ENCODE measurements at places on chromosomes 11 and 22. TPM values are rescaled to one million over a fixed set of nuclear protein-coding genes. Genes with fewer than 3 reads are reported as not detected.

- no peak overlapping the region for H3K4me3 ChIP-seq
- peaks cover 55% of the 10 kb centered on the region for H3K4me1 ChIP-seq
- no peaks in the 10 kb centered on the region for H3K36me3 ChIP-seq
- H3K27ac ChIP-seq: no peak overlapping the region
- no peak for DNase-seq
Measured at GRCh38 chr22:49935561-49935960, 17.1 kb downstream of the CRELD2 start.

GRCh38 chr11:69658626-69659450, 16.3 kb downstream of the LTO1 start:
- peaks cover 20% of the 10 kb centered on the region for H3K4me1 ChIP-seq
- no peak for DNase-seq
- H3K27ac ChIP-seq: no peak overlapping the region
- no peak overlapping the region for H3K4me3 ChIP-seq
- peaks cover 47% of the 10 kb centered on the region for H3K36me3 ChIP-seq

DNA sequence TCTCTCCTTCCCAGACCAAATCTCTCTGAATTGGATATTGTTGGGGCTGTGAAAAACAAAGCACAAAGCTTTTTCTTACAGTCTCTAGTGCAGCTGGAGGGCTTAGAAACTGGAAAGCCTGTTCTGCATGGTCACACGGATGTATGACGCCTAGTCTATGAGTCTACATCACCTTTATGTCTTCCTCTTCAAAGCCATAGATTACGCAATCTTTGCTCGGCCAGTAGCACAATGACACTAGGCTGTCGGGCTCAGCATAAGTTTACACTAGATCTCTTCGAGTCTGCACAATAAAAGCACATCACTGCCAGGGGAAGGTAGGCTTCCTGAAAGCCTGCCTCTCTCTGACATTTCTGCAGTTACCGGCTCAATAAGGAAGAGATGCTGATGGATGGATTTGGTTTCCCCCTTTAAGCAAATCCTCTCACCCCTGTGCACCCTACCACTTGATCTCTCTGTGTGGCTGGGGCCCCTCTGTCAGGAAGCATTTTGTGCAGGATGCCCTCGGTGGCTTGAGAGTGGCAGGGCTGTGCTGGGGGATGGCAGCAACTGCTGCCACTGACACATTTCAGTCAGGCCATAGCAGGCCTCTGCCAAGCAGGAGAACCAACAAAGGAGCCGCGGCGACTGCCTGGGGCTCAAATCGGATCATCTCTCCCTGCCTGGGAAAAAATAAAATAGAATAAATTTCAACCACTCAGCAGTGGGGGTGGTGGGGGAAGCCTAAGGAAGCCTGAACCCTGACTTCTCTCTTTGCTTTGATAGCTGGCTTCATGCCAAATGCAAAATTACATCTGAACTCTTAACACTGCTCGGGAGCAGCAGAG, 1272.8 kb downstream of the LRRC4C start:
- no peaks in the 10 kb centered on the region for H3K27me3 ChIP-seq
- peak overlapping the region; percentile 72 for H3K27ac ChIP-seq
- no peak for DNase-seq
- H3K4me3 ChIP-seq: no peak overlapping the region

- H3K4me3 ChIP-seq: no peak overlapping the region
- no peak for DNase-seq
- H3K27ac ChIP-seq: no peak overlapping the region
- no peaks in the 10 kb centered on the region for H3K36me3 ChIP-seq
- no peaks in the 10 kb centered on the region for H3K27me3 ChIP-seq
- no peaks in the 10 kb centered on the region for H3K4me1 ChIP-seq
Measured at GRCh38 chr11:22203281-22203680, 10.4 kb downstream of the ANO5 start.

TIGD3 gene
- total RNA-seq: 1.4 TPM

DNA sequence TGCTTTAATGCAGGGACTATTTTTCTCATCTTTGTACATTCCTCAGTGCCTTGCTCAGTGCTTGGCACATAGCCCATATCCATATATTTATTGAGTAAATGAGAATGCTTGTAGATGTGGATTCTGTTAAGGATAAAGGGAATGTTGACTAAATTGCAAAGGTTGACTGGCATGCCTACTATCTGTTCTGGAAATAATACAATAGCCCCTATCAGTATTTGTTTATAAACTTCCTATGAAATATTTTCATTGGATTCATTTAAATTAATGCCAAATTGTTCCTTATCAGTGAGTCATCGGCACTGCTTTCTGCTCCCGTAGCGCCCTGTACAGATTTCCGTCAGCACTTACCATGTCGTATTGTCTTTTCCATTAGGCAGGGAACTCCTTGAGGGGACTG, 8.0 kb downstream of the RNF121 start:
- no peak overlapping the region for H3K27ac ChIP-seq
- no peak overlapping the region for H3K4me3 ChIP-seq
- H3K4me1 ChIP-seq: peaks cover 10% of the 10 kb centered on the region
- DNase-seq: no peak
- no peaks in the 10 kb centered on the region for H3K36me3 ChIP-seq

PIWIL4 gene
- total RNA-seq: 3.4 TPM

DNA sequence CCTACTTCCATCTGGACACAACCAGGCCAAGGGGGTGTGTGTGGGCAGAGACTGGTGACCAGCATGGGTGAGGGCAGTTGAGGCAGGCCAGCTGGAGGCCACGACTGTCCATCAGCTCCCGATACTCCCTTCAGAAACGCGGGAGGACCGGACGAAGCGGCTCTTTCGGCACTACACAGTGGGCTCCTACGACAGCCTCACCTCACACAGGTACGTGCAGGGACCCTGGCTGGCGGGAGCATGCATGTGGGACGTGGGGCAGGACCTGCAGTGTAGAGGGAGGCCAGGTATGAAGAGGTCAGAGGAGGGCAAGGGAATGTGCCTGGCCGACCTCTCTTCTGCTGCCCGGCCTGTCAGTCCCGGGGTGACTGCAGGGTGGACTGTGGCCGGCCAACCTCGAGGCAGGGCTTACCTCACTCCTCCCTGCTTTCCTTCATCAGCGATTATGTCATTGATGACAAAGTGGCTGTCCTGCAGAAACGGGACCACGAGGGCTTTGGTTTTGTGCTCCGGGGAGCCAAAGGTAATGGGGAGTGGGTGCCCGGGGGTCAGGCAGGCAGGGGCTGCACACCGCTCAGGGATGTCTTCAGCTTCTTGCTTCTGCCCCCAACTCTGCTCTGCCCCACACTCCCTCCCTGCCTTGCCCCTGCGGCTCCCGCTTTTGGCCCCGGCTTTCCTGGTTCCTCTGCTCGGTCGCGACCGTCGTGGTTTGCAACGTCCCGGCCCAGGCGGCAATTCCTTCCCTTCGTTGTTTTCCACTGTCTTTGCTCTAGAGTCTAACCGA, 31.3 kb downstream of the SHANK3 start:
- H3K27me3 ChIP-seq: no peaks in the 10 kb centered on the region
- H3K27ac ChIP-seq: no peak overlapping the region
- peaks cover 81% of the 10 kb centered on the region for H3K36me3 ChIP-seq
- H3K4me1 ChIP-seq: peaks cover 39% of the 10 kb centered on the region
- no peak overlapping the region for H3K4me3 ChIP-seq

- peak; percentile 52 for DNase-seq
- peak overlapping the region; percentile 67 for H3K27ac ChIP-seq
- no peaks in the 10 kb centered on the region for H3K27me3 ChIP-seq
- no peak overlapping the region for H3K4me3 ChIP-seq
Measured at GRCh38 chr22:40426594-40427333, 56.4 kb downstream of the SGSM3 start.

OR2AT4 gene
- total RNA-seq: 0.10 TPM

SAA1 gene
- total RNA-seq: not detected

GP1BB gene
- 14.4 TPM for total RNA-seq

GNAZ gene
- 46.5 TPM for total RNA-seq

TREH gene
- total RNA-seq: not detected

HYLS1 gene
- total RNA-seq: 10.9 TPM

- H3K27ac ChIP-seq: no peak overlapping the region
- H3K4me1 ChIP-seq: peaks cover 3% of the 10 kb centered on the region
- no peak for DNase-seq
- H3K27me3 ChIP-seq: no peaks in the 10 kb centered on the region
- no peak overlapping the region for H3K4me3 ChIP-seq
Measured at GRCh38 chr11:83087035-83087434, 15.3 kb upstream of the RAB30 start.

- H3K36me3 ChIP-seq: no peaks in the 10 kb centered on the region
- H3K27me3 ChIP-seq: no peaks in the 10 kb centered on the region
- no peak overlapping the region for H3K4me3 ChIP-seq
- H3K27ac ChIP-seq: no peak overlapping the region
- H3K4me1 ChIP-seq: no peaks in the 10 kb centered on the region
Measured at GRCh38 chr11:123323568-123323967, 106.5 kb upstream of the GRAMD1B start.

P2RY2 gene
- total RNA-seq: 0.11 TPM

- H3K4me1 ChIP-seq: peaks cover 32% of the 10 kb centered on the region
- H3K27ac ChIP-seq: no peak overlapping the region
- H3K4me3 ChIP-seq: no peak overlapping the region
- H3K27me3 ChIP-seq: no peaks in the 10 kb centered on the region
- no peaks in the 10 kb centered on the region for H3K36me3 ChIP-seq
Measured at GRCh38 chr11:131597890-131598289, 227.5 kb downstream of the NTM start.

GRCh38 chr11:12692229-12693075, 18.2 kb downstream of the TEAD1 start:
- DNase-seq: peak; percentile 84
- peak overlapping the region; percentile 91 for H3K27ac ChIP-seq
- H3K4me1 ChIP-seq: peaks cover 40% of the 10 kb centered on the region
- H3K36me3 ChIP-seq: no peaks in the 10 kb centered on the region
- no peaks in the 10 kb centered on the region for H3K27me3 ChIP-seq

- peaks cover 48% of the 10 kb centered on the region for H3K4me1 ChIP-seq
- no peak overlapping the region for H3K27ac ChIP-seq
- DNase-seq: no peak
Measured at GRCh38 chr22:19981961-19982920, 34.4 kb downstream of the ARVCF start.

DNA sequence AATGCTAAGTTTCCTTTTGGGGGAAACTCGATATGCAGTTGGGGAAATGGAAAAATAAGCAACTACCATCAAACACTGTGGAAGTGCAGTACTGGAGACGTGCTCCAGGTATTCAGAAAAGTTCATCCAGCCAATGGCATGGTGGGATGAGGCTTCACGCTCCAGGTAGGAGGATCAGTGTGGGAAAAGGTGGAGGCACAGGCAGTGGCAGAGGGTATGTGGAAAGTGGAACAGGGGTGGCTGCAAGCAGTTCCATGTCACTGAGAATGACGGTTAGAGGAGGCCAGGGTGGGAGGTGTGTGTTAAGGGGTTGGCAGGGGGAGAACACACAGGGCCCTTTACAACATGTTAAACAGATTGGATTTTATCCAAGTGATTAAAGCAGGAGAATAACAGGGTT, 105.1 kb upstream of the NCAM1 start:
- H3K36me3 ChIP-seq: no peaks in the 10 kb centered on the region
- H3K27ac ChIP-seq: no peak overlapping the region
- H3K4me3 ChIP-seq: no peak overlapping the region
- no peaks in the 10 kb centered on the region for H3K27me3 ChIP-seq

- peak; percentile 90 for DNase-seq
- no peak overlapping the region for H3K4me3 ChIP-seq
- H3K4me1 ChIP-seq: no peaks in the 10 kb centered on the region
- H3K27ac ChIP-seq: no peak overlapping the region
Measured at GRCh38 chr11:19368726-19369375, 128.1 kb upstream of the E2F8 start.

LGALS12 gene
- 0.99 TPM for total RNA-seq

- no peak for DNase-seq
- peaks cover 37% of the 10 kb centered on the region for H3K4me1 ChIP-seq
- peaks cover 24% of the 10 kb centered on the region for H3K36me3 ChIP-seq
- no peaks in the 10 kb centered on the region for H3K27me3 ChIP-seq
Measured at GRCh38 chr11:45178890-45179671, 32.6 kb downstream of the PRDM11 start.

- peaks cover 8% of the 10 kb centered on the region for H3K4me1 ChIP-seq
- H3K27ac ChIP-seq: no peak overlapping the region
- DNase-seq: no peak
Measured at GRCh38 chr11:2250041-2250440, 20.3 kb downstream of the ASCL2 start.

TMEM126A gene
- 30.7 TPM for total RNA-seq

- H3K4me3 ChIP-seq: no peak overlapping the region
- DNase-seq: no peak
- no peaks in the 10 kb centered on the region for H3K27me3 ChIP-seq
- no peak overlapping the region for H3K27ac ChIP-seq
Measured at GRCh38 chr22:36097880-36098279, 62.7 kb downstream of the APOL3 start.

- peak overlapping the region; percentile 71 for H3K4me3 ChIP-seq
- H3K27me3 ChIP-seq: peaks cover 14% of the 10 kb centered on the region
- H3K27ac ChIP-seq: no peak overlapping the region
- H3K4me1 ChIP-seq: peaks cover 9% of the 10 kb centered on the region
- no peaks in the 10 kb centered on the region for H3K36me3 ChIP-seq
Measured at GRCh38 chr11:108592591-108593213, 866 bp downstream of the EXPH5 start.

DNA sequence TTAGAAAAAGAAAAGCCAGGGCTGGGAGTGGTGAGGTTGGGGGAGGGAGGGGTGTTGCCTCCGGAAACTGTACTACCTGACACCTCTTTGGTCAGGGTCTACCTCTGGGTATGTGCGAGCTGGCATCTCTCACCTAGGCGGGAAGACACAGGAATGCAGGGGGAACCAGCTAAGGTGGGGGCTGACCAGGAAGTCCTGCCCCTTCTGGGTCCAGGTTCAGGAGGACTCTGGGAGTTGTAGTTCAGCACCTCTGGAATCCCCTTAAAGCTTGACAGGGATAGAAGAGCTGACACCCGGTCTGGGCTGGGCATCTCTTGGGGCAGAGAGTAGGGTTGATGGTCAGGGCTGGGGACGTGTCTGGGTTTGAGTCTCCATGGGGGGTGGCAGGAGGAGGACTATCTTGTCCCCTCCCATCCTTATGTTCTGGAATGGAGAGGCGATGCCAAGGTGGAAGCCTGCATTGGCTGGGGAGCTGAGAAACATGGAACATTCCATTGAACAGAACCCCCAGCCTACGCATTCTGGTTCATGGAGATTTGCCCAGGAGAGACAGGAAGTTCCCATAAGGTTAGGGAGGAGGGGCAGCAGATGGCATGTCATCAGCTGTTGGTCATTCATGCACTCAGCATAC, 2.1 kb upstream of the KIAA1671 start:
- peaks cover 38% of the 10 kb centered on the region for H3K4me1 ChIP-seq
- peak; percentile 86 for DNase-seq

- H3K27ac ChIP-seq: no peak overlapping the region
- peaks cover 5% of the 10 kb centered on the region for H3K27me3 ChIP-seq
- DNase-seq: no peak
Measured at GRCh38 chr22:27087051-27087450, 429.7 kb downstream of the MIAT start.
